ENCODE measurements at places on chromosomes 3 and 15.

DNA sequence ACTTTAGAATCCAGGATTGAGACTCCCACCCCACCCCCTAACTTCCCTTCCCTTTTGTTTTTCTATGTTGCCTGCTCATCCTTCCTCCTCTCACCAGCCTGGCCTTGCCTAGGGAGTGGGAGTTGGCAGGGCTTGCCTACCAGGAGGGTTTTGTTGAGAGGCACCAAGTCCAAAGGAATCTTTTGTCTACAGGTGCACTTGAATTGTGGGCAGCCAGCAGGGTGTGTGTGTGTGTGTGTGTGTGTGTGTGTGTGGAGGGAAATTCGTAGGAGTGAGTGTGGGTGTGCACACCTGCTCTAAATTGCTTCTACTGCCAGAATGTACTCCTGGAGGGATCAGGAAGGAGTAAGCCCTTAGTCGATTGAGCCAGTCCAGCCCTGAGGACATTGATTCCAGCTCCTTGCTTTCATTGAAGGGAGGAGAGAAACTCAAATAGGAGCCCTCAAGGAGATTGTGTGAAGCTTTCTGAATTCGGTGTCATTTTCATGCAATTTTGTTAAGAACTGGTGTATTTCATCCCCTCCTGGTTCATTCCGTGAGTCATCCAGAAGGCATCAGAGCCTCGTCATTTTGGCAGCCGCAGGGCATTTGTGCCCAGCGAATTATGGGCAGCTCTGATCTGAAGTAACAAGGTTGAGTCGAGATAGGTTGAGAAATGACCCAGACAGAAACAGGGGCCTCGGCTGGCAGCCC lies 112.1 kb downstream of the SLCO3A1 start:
- DNase-seq, result peak; percentile 91

DNA sequence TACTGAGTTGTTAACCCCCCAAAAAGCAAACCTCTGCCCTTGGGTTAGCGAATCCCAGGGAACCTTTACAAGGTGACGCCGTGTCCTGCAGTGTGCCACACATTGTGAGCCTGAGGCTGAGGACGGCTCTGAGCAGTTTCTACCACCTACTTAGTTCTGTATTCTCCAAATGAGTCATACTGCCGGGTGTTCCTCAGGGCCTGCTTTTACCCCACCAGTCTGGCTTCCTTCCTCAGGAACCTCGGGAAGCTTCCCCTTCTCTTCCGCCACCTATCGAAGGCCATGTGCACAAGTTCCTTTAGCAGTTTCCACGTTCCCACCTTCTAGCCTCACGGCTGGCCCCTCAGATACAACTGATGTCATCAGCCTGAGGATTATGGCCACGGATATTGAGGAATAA lies 384.0 kb upstream of the TPM1 start:
- DNase-seq, result peak; percentile 8

- DNase-seq, result no peak
Measured at GRCh38 chr3:81909796-81910195, 148.4 kb upstream of the GBE1 start.

- no peak for DNase-seq
Measured at GRCh38 chr15:78035321-78035751, 42.2 kb downstream of the TBC1D2B start.

GRCh38 chr3:48247401-48247811 lies 6.5 kb downstream of the ZNF589 start:
- DNase-seq, result peak; percentile 6

DNA sequence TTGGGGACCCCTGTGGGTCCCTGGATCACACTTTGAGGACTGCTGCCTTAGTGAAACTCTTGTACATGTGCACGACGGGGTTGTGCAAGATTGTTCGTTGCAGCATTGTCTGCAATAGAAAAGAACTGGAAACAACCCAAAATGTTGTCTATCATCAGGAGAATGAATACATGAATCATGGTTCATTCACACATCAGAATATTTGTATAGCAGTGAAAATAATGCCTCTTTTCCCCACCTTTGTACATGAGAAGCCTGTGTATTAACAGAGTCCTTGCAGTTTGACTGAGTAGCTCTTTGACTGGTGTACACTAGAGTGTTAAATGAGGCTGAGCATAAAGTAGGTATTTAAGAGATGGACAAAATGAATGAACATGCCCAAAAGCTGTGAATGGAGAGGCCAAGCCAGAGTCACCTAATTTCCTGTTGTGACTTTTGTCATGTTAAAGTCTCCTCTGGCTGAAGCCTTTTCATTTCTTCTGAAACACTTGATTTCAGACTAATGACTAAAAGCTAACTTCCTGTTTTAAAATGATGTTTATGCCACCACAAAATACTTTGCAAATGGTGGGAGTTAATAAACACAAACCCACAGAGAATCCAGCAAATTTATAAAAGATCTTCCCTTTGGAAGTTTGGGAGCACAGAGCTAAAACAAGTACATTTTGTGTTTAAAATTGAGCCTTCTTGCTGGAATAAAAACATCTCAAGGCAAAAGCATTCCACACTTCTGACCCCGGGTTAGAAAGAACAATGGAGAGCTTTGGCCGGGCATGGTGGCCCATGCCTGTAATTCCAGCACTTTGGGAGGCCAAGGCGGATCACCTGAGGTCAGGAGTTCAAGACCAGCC lies 20.6 kb upstream of the USP3 start:
- peak; percentile 57 for DNase-seq

DNA sequence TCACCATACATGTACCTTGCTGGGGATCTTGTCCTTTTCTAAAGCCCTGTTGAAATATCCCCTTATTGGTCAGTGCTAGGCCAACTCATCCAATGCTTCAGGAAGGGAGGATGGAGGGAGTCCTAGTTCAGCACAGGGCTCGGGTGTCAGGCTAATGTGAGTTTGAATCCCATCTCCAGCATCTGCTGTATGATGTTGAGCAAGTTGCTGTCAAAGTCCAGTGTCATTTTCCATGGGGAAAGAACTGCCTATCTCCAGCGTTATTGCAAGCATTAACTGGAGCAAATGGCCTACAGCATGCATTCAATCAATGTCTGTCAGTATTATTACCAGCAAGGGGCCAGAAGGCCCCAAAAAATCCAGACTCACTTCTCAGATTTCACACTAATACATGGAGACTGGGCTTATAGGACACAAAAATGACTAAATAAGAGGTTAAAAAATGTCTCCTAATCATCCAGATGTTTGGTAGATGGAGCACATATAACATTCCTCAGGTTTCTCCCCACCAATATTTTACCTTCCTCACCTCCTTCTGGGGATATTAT lies 40.8 kb downstream of the SRGAP3 start:
- DNase-seq, result no peak

DNA sequence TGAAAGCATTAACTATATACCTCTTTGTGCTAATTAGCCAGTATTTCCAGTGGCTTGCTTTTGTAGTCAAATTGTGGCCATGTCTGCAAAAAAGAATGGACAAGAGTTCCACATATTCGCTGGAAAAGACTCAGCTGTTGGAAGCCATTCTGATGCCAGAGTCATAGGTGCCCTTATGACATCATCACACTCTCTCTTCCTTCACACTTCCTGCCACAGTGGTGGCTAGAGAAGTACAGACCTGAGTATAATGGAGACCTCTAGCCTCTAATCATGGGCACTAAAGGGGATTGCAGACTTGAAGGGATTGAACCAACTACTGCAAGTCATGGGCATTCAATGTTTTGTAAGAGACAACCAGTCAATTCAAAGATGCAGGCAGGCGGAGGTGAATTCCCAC lies 38.3 kb upstream of the IQCF6 start:
- no peak for DNase-seq

GRCh38 chr3:126998320-126998719 lies 15.4 kb downstream of the PLXNA1 start:
- DNase-seq, result no peak

- no peak for DNase-seq
Measured at GRCh38 chr15:49196856-49197255, 26.8 kb downstream of the GALK2 start.

DNA sequence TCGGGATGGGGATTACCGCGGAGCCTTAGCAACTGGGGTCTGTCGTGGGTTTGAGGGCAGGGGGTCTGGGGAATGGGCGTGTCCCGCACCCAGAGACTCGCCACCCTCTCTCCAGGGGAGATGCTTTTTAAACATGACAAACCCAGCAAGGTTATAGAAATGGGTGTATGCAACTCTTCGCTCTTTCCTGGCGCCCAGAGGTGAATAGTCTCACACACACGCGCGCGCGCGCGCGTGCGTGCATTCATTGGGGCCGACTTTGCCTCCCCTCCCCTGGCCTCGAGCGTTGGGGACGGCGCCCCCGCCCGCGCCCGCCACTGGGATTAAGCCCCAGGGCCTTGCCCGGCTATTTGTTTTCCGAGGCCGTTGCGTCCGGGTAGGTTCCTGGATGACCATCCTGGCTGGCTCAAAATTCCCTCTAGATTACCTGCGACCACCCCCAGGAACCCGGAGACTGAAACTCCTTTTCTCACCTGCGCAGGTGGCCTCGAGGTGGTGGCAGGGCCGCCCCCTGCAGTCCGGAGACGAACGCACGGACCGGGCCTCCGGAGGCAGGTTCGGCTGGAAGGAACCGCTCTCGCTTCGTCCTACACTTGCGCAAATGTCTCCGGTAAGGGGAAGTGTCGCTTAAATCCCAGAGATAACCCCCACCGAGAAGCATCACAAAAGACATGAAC lies 777 bp downstream of the GPR160 start:
- no peak for DNase-seq

GRCh38 chr15:72319360-72319984 lies 485 bp downstream of the CELF6 start:
- peak; percentile 78 for DNase-seq

DNA sequence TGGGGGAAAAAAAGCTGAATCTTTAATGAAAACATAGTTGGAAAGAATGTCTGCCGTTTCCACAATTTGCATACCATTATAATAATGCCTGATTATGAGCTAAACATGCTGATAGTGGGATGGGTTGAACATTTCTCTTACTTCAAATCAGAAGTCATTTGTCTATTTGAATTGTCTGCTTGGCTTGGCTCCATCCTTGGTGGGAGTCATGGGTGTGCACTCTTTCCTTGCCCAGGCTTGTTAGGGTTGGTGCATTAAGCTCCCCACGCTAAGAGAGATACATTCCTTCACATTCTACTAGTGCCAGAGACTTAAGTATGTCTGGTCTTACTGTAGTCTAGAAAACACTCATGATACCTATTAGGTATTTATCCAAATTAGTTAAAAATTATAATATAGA lies 121.4 kb upstream of the RARB start:
- no peak for DNase-seq

GRCh38 chr3:4978204-4978965 lies 852 bp upstream of the BHLHE40 start:
- peak; percentile 94 for DNase-seq

GRCh38 chr15:29449136-29449535 lies 179.5 kb upstream of the NSMCE3 start:
- no peak for DNase-seq

- no peak for DNase-seq
Measured at GRCh38 chr3:46096336-46096735, 69.1 kb upstream of the XCR1 start.

GRCh38 chr3:141708367-141708766 lies 29.7 kb upstream of the RNF7 start:
- no peak for DNase-seq

GRCh38 chr3:126557415-126557745 lies 1.4 kb downstream of the C3orf22 start:
- no peak for DNase-seq

GRCh38 chr15:68646696-68647095 lies 67.9 kb downstream of the CORO2B start:
- no peak for DNase-seq

GRCh38 chr3:18246336-18247060 lies 178.6 kb downstream of the SATB1 start:
- DNase-seq, result no peak

DNA sequence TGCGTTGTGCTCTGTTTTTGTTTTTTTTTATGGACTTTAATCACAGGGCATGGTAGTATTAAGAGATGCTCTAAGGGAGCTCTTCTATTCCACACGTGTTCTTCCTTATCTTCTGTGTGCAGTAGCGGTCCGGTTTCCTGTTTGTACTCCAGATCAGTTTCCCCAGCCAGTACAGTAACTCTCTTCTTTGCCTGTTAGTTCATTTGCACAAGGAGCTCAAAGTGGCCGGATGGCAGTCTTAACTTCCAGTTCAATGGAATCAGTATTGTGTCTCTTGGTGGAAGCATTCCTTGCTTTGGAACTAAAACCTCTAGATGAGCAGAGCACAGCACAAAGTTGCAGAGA lies 122.0 kb downstream of the KLF13 start:
- DNase-seq, result no peak

GRCh38 chr3:71189480-71189879 lies 394.0 kb downstream of the FOXP1 start:
- DNase-seq, result no peak

DNA sequence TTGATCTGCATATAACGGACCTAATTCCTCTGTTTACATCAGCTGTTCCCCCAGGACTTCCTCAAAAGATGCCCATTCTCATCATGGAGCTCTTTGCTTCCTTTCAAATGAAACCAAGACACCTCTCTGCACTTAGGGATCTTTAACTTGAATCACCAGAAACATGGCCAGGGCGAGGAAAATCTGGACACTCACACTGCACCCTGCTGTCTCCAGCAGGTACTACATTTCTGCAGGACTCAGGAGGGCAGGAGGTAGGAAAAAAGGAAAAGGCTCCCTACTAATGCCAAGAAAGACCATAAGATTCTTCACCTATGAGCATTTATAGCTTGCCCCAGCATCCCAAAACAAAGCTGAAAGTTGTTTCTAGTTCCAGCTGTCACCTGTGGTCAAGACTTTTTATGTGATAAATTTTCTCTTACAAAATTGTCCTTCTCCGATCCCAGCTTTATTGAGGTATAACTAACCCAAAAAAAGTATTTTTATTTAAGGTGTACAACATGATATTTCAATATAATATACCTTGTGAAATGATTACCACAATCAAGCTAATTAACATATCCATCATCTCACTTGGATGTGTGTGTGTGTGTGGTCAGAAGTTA lies 87.3 kb upstream of the C15orf61 start:
- peak; percentile 63 for DNase-seq

GRCh38 chr3:193229851-193230420 lies 11.1 kb upstream of the PLAAT1 start:
- DNase-seq, result no peak

Data from RWPE1 (cell line).